SK-MEL-5 (cell line): ENCODE measurements at places on chromosomes 1 and 21. TPM values are rescaled to one million over a fixed set of nuclear protein-coding genes. Genes with fewer than 3 reads are reported as not detected.
A peak's percentile ranks its signal among the peaks of the same experiment; 100 is the strongest.

EPHB2 gene
- 0.67 and 1.3 TPM in 2 replicates for total RNA-seq

ACOT11 gene
- total RNA-seq = 0.13 and 0.61 TPM in 2 replicates

DNA sequence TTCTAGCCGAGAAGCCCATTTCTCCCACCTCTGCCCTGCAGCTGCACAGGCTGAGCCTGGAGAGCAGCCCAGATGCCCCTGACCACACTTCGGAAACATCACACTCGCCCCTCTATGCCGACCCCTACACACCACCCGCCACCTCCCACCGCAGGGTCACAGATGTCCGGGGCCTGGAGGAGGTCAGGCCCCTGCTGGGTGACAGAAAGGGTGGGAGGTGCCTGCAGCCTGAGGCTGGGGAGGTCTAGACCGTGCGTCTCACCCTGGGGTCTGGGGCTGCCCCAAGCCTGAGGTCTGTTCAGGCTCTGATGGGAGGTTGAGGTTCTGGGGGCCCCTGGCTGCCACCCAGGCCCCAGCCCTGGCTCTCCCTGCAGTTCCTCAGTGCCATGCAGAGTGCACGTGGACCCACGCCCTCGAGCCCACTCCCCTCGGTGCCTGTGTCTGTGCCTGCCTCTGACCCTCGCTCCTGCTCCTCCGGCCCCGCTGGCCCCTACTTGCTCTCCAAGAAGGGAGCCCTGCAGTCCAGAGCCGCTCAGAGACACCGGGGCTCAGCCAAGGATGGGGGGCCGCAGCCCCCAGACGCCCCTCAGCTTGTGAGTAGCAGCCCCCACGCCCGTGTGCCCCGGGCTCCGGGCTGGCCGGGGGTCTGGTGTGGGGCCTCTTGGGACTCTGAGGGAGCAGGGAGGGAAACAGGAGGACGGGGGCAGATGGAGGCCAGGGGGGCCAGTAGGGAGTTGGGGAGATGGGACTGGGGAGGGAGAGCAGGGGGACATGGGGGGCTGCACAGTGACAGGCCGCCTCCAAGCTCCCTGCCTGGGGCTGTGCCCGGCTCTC lies 7.4 kb downstream of the PLEKHN1 start:
- DNase-seq = no peak

DNA sequence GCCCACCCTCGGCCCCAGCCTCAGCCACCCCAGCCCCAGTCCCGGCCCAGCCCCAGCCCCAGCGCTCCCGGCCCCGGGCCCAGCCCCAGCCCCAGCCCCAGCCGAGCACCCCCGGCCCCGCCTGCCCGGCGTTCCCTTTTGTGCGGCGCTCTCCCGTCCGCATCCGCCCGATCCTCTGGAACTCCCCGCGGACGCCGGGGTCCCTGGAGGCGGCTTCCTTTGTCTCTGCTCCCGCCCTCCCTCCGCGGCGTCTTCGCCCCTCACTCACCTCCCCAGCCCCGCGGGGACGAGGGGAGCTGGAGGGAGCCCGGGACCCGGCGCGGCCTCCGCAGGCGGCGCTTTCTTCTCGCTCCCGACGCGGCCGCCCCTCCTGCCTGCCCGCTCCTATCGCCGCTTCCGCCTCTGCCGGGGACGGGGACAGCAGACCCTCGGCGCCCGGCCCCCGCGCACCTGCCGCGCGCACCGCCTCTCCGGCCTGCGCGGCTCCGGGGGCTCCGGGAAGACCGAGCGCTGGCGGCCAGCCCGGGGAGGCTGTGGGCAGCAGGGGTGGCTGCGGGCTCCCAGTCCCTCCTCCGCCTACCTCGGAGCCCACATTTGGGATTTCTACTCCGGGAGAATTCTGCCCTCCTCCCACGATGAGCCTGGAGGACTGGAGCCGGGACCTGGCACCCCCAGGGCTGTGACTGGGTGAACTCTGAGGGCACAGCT lies 14.0 kb downstream of the AGRN start:
- no peak for DNase-seq

GRCh38 chr1:58545591-58546519 lies 671 bp downstream of the OMA1 start:
- peak; percentile 75 for DNase-seq

DNA sequence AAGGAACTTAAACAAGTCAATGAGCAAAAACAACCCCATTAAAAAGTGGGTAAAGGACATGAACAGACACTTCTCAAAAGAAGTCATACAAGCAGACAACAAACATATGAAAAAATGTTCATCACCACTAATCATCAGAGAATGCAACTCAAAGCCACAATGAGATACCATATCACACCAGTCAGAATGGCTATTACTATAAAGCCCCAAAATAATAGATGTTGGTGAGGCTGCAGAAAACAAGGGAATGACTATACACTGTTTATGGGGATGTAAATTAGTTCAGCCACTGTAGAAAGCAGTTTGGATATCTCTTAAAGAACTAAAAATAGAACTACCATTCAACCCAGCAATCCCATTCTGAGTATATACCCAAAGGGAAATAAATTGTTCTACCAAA lies 51.2 kb downstream of the MRPL39 start:
- DNase-seq = no peak

ENTREP3 gene
- 6.3 and 7.9 TPM in 2 replicates for total RNA-seq

- DNase-seq = no peak
Measured at GRCh38 chr1:217153361-217153760, 430.1 kb upstream of the ESRRG start.

DNA sequence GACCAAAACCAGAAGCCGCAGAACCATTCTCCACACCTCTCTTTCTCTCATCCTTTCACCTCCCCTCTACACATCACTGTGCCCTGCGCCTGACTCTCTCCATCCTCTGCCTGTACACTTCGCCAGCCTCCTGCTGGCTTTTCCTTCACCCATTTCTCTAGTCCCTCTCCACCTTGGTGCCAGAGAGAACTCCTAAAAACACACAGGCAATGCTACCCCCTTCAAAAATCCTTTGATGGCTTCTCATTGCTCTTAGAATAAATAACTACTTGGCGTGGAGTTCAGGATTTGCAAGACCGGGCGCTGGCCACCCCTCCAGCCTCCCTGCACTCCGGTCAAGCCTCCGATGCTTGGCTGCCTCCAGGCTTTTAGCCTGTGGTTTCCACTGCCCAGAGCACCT lies 8.6 kb downstream of the CRABP2 start:
- no peak for DNase-seq

OLIG2 gene
- 24.4 and 25.8 TPM in 2 replicates for total RNA-seq

DNA sequence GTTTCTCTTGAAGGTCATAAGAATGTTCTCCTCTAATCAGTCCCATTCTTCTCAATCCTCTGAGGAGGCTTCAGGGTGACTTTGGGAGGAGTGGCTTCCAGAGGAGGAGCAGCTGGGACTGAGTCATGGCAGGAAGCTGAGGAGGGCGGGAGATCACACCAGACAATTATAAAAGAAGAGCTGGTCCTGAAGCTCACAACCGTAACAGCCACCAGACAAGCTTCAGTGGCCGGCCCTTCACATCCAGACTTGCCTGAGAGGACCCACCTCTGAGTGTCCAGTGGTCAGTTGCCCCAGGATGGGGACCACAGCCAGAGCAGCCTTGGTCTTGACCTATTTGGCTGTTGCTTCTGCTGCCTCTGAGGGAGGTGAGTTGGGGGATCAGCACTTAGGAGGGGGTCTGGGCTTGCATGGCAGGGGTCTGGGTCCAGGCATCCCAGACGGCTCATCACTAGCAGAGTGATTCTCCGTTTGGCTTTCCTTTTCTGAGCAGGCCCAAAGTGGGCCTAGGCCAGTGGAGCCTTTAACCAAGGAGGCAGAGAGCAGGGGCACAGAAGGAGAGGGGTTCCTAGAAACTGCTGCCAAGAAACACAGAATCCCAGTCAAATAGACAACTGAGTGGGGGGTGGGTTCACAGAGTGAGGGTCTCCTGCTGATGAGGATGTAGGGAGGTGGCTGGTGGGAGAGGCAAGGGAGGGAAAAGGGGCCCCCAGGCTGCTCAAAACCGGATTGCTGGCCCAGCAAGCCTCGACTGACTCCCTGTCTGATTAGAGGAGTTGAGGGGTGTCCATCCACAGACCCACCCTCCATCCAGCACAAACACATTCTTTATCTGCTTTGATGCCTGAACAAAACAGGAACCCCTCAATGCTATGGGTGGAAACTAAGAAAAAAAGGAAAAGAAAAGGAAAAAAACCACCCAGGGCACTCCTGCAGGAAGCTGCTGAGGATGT lies at the start of gene ECM1:
Gene ECM1, plus strand, starts transcription at position 198 of the 953 bp plus-strand sequence. Its CDS starts 101 bp downstream, at position 299.
- DNase-seq = peak; percentile 91

DNA sequence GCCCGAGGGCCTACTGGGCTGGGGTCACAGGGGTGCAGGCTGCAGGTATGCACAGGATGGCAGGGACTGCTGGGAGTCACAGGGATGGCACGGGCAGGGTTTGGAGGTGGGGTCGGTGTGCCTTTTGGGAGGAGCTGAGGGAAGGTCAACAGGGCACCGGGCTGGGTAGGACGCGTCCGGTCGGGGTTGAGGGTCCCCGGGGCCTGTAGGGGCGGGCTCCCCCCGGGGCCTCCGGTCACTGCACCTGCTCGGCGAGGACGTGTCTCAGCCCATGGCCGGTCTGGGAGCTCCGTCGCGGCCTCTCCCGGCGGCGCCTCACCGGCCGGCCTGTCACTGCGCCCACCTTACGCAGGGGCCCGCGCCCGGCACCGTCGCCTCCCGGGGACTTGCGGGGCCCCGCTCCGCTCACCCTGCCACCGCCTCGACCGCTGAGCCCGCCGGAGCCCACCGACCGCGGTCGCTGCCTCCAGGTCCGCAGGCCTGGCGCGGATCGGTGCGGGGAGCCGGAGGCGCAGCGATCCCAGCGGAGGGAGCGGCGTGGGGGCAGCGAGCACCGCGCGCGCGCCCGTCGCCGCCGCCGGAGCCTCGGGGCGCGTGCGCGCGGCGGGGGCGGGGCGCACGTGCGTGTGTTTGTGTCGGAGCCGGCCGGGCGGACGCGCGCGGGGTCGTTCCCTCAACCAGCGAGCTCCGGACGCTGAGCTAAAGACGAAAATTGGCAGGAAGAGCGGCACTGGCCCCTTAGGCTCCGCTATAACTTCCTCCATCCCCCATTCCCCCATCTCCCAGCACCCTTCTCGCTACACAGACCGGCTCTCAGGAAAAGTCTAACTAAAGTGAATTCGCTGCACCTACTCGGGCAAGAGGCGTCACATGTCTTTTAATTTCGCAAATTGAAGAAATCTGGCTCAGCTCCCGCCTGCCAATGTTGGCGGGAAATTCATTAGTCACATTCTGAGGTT lies at the start of gene AMIGO1:
Gene AMIGO1, minus strand, starts transcription at position 552 of the 959 bp plus-strand sequence. CDS start 815 bp downstream, outside the sequence.
- peak; percentile 24 for DNase-seq

GRCh38 chr1:180156631-180157091 lies 2.0 kb downstream of the QSOX1 start:
- no peak for DNase-seq
